ENCODE measurements at places on chromosomes 7 and 10.

GRCh38 chr7:5620459-5620881 lies 161.0 kb downstream of the RNF216 start:
- no peaks in the 10 kb centered on the region for H3K4me1 ChIP-seq
- no peak overlapping the region for H3K27ac ChIP-seq
- H3K4me3 ChIP-seq: no peak overlapping the region
- no peak for DNase-seq
- no peaks in the 10 kb centered on the region for H3K27me3 ChIP-seq

DNA sequence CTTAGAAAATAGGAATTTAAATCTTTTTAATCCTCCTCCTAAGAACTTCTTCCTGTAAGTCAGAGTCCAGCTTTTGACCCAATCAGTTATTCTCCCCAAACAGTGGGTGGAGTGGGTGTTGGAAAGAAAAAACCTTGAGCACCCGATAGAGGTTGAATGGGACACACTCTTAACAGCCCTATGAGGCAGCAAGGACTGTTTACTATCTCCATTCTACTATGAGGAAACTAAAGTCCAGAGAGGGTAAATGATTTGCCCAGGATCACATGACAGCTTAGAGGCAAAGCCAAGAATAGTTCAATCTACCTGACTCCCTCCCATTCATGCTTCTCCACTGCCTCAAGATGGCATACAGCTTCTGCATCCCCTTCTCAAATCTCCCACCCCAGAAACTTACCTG lies 57.6 kb upstream of the SLC35B4 start:
- peaks cover 6% of the 10 kb centered on the region for H3K27me3 ChIP-seq
- no peak overlapping the region for H3K27ac ChIP-seq
- no peak overlapping the region for H3K4me3 ChIP-seq
- DNase-seq: no peak

- H3K36me3 ChIP-seq: no peaks in the 10 kb centered on the region
- no peak overlapping the region for H3K4me3 ChIP-seq
- DNase-seq: no peak
- no peak overlapping the region for H3K27ac ChIP-seq
Observed at GRCh38 chr7:71182438-71182935, 50.5 kb downstream of the GALNT17 start.

DNA sequence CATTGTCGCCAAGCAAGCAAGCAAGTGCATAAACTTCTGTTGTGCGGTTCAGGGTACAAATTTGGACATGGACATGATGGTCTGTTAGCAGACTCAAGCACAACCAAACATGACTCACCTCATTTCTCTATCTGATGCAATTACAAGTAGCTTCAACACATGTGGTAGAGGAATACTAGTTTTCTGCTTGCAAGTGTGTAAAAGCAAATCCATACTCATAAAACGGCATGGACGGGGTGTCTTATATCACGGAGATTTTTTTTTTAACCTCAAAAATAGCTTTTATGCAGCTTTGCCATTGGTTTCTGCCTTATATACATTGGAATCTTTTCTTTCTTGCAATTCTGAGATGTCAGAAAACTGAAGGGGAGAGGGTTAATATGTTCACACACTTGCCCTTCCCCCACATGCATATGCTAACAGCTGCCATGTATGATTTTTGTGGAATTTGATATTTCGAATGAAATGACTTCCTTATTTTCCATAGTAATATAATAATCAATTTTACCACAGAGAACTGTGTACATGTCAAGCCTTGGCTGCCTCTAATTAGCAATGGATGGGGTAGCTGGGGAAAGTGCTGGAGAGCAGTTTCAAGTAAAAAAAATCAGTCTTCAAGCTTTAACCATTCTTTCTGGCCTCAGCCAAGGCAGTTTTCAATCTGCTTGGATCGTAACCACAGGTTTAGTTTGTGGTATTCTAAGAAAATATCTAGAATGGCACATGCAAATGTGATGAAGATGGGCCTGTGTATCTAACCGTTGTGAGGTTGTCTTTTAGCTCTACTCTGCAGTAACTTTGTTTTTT lies 106.0 kb upstream of the PDCD4 start:
- peaks cover 5% of the 10 kb centered on the region for H3K4me1 ChIP-seq
- no peaks in the 10 kb centered on the region for H3K27me3 ChIP-seq
- no peak for DNase-seq
- no peak overlapping the region for H3K27ac ChIP-seq

DNA sequence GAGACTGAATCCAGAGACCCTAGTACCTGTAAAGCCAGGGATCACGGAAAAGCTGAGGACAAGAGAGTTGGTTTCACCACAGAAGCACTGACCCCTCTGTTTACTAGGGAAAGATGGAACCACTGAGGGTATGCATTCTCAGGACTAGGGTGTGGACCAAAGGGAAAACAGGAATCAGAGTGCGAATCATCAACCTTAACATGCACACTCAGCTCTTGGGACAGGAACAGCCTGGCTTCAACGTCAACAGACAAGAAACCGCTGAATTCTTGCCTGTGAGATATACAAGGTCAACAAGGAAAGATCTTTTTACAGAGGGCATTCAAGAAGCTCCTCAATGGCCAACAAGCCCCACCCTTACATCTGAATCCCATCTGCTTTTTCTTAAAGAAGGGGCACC lies 14.9 kb downstream of the TNRC18 start:
- peak overlapping the region; percentile 56 for H3K27ac ChIP-seq
- peaks cover 27% of the 10 kb centered on the region for H3K27me3 ChIP-seq
- H3K36me3 ChIP-seq: no peaks in the 10 kb centered on the region
- DNase-seq: no peak
- H3K4me3 ChIP-seq: no peak overlapping the region
- no peaks in the 10 kb centered on the region for H3K4me1 ChIP-seq

- no peak overlapping the region for H3K4me3 ChIP-seq
- no peak overlapping the region for H3K27ac ChIP-seq
- no peaks in the 10 kb centered on the region for H3K4me1 ChIP-seq
- H3K27me3 ChIP-seq: peaks cover 3% of the 10 kb centered on the region
- H3K36me3 ChIP-seq: no peaks in the 10 kb centered on the region
- DNase-seq: no peak
Observed at GRCh38 chr7:20284003-20284770, 46.5 kb upstream of the ITGB8 start.
